ENCODE measurements at places on chromosomes 12 and 14. TPM values are rescaled to one million over a fixed set of nuclear protein-coding genes. Genes with fewer than 3 reads are reported as not detected.

DNA sequence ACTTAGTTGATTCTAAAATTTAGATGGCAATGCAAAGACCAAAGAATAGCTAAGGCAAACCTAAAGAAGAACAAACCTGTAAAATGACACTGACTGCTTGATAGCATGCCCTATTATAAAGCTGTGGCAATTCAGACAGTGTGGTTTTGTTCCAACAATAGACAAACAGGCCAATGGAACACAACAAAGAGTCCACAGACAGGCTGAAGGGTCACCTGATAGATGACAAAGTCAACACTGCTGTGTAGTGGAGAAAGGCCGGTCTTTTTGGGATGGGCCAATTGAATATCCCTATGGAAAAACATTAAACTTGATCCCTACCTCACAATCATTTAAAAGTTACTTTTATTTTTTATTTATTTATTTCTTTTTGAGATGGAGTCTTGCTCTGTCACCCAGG, 33.8 kb upstream of the SLC25A3 start:
- no peak overlapping the region for H3K4me3 ChIP-seq
- H3K36me3 ChIP-seq = no peaks in the 10 kb centered on the region
- DNase-seq = no peak
- no peaks in the 10 kb centered on the region for H3K27me3 ChIP-seq
- H3K4me1 ChIP-seq = no peaks in the 10 kb centered on the region
- no peak overlapping the region for H3K27ac ChIP-seq

- peaks cover 3% of the 10 kb centered on the region for H3K4me1 ChIP-seq
- H3K27me3 ChIP-seq = no peaks in the 10 kb centered on the region
- H3K36me3 ChIP-seq = no peaks in the 10 kb centered on the region
Measured at GRCh38 chr12:78612190-78612589, 252.4 kb upstream of the SYT1 start.

DNA sequence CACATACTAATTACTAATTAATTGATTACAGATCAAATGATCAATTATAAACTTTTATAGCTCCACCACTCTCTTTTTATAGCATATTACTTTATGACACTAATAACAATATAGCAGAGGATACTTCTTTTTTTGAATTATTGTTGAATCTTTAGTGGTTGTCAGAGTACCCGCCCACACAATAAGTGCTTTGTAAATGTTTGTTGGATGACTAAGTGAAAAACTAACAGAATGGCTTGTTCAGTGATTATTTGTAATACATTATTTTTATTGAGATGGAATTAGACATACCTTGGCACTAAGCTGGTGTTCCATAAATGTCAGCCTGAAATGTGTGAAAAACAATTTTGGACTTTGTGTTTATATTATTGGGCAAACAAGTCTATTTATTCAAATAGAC, 670.5 kb upstream of the ATXN7L3B start:
- H3K36me3 ChIP-seq = no peaks in the 10 kb centered on the region
- no peak overlapping the region for H3K4me3 ChIP-seq
- H3K27me3 ChIP-seq = no peaks in the 10 kb centered on the region
- H3K27ac ChIP-seq = no peak overlapping the region
- no peak for DNase-seq
- no peaks in the 10 kb centered on the region for H3K4me1 ChIP-seq

GRCh38 chr12:69059465-69060457, 126.8 kb upstream of the CPM start:
- H3K27me3 ChIP-seq = no peaks in the 10 kb centered on the region
- no peak overlapping the region for H3K27ac ChIP-seq
- H3K4me3 ChIP-seq = no peak overlapping the region
- no peak for DNase-seq

KRT71 gene
- total RNA-seq = not detected

ANKRD52 gene
- total RNA-seq = 32.8 TPM
